ENCODE measurements at places on chromosomes 6 and 20.

- no peak for DNase-seq
Observed at GRCh38 chr20:37518606-37519507, 2.2 kb upstream of the NNAT start.

- DNase-seq = no peak
Observed at GRCh38 chr6:136719280-136720044, 72.8 kb downstream of the MAP3K5 start.

GRCh38 chr6:122276637-122277036 is 122.8 kb upstream of the HSF2 start:
- DNase-seq = peak; percentile 40

DNA sequence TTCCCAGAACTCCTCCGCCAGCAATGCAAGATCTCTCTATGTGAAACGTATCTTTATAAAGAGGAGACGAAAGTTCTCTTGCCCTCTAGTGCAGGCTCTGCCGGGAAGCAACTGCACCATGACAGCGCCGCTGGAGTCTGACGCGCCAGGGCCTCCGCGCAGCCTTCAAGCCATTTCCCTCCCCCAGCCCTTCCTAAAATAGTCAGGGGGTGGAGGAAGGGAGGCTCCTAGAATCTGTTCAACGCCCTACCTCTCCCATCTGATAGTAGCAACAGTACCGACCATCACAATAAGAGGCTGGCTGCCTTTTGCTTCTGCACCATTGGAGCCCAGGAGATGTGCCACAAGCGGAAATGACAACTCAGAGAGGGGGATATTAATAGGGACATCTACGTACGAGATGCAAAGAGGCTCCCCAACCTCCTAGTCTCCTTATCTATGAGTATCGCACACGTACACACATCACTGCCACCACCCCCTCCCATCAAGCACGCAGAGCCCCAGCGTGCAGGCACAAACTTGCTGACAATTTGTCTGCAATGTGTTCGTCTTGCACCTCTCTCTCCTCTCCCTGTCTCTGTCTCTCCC is 1.0 kb downstream of the SYNE1 start:
- DNase-seq = no peak

GRCh38 chr20:11411765-11412164 is 505.9 kb upstream of the BTBD3 start:
- DNase-seq = no peak

DNA sequence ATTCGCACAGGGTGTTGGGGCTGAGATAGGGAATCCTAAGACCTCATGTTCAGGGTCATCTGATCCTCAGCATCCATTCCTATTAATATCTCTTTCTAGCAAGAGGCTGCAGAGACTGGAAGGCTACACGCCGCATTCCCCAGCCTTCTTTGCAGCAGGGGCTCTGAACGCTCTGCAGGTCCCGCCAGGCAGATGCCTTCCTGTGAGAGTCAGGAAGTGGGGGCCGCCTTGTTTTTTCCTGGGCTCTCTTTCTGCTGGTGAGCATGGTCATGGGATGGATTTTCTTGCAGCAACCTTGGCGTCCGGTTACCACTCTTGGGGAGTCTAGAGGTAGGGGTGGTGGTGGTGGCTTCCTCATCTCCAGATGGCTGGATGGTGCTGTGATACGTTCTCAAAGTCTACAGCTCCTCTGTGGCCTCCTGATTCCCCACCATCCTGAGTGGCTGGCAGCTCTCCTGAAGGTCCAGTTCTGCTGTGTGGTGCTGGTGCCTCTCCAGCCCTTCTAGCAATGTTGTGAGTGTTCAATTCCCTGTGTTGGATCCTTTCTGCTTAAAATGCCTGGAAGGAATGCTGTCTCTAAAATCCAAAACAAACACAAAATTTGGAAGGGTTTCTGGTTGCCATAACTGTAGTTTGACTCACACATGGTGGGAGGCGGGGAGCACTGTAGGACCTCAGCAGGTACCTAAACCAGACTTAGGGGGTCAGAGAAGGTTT is 111.9 kb downstream of the CEBPB start:
- no peak for DNase-seq

GRCh38 chr6:29479560-29479959 is 8.2 kb downstream of the MAS1L start:
- no peak for DNase-seq

DNA sequence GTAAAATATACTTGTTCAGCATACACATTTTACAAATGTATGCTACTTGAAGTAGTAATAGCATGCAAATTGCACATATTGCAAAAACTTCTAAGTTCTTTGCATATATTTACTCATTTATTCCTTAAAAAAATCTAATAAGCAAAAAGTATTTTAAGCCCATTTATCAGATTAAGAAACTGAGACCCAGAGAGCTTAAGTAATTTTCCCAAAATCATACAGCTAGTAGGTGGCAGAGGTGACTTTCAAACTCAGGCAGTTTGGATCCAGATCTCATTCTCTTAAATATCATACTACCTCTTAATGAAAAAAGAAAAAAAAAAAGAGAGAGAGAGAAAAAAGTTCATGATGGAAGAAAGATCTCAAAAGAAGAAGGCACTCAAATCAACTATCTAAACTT is 157.9 kb downstream of the RPS12 start:
- DNase-seq = no peak

DNA sequence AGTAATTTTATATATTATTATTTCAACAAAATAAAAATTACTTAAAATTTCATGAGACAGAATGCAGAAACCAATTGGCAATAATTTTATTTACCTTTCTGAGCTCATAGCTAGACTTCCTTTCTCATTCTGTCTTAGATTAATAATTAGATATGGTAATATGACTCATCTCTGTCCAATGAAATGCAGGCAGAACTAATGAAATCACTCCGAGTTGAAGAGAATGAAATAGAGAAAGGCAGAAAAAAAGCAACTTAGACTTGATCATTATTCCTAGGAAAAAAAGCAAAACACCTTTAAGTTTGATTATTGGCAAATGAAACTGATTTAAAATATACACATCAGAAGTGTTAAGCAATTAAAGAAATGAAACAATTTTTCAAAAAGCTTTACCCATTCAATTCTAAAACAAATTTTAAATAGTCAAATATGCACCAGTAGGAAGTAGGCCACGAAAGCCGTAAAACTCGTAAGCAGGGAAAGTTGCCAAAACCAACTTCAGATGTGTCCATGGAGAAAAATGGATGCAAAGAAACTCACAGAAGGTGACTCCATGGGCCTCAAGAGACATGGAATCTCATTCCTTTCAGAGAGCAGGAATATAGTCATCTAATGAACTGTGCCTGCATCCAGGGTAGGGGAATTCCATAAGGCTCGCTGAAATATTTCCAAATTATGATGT is 293.8 kb upstream of the RGS17 start:
- DNase-seq = no peak

DNA sequence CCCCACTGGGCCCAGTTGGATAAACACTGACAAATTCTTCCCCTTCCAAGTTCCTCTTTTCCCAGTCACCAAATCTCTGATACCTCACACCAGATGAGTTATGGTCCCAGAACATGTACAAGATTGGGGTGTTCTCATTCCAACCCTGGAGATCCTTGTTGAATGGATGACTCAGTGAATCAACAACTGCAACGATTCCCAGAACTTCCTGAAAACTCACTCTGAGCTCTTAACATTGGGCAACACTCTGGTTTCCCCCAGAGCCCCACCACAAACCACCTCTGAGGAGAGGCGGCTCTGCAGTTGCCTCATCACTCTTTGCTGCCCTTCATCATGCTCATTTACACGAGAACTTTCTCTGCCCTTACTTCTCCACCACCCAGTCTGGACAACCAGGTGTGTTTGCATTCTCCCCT is 115.2 kb downstream of the MRPL14 start:
- peak; percentile 92 for DNase-seq

GRCh38 chr6:40626886-40627285 is 39.7 kb upstream of the LRFN2 start:
- DNase-seq = no peak

DNA sequence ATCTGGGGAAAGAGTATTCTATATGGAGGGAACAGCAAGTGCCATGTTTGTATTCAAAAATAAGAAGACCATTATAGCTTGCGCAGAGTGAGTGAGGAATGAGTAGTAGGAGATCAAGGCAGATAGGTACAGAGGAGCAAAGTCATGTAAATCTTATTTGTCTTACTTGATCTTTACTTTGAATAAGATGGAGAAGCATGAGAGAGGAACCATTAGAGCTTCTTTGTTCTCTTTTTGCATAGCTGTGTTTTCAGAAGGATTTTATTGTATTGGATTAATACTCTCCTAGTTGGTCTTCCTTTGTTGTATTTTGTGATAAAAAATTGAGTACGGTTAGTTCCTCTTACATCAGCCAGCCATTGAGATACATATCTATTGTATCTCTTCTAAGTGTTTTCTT is 88.4 kb downstream of the SCAF8 start:
- DNase-seq = no peak

- DNase-seq = no peak
Observed at GRCh38 chr6:31568537-31568961, 3.5 kb upstream of the LTA start.

- DNase-seq = no peak
Observed at GRCh38 chr20:43963233-43963632, 48.6 kb downstream of the TOX2 start.

DNA sequence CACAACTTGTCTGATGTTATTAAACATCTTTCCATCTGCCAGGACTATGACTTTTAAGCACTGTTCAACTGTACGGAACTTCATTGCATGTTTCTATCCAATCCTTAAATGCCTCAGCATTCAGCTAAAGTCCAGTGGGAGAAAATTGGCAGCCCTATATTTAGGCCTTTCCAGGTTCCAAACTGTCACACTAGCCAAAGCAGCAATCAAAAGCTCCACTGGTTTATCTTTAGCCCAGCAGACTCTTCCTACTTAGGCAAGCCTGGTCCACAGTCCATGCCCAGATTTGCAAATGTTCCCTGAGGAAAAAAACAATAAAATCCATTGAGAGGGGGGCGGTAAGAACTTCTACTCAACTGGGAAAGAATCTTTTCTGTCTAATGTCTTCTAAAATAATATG is 349.1 kb upstream of the GJE1 start:
- DNase-seq = no peak

DNA sequence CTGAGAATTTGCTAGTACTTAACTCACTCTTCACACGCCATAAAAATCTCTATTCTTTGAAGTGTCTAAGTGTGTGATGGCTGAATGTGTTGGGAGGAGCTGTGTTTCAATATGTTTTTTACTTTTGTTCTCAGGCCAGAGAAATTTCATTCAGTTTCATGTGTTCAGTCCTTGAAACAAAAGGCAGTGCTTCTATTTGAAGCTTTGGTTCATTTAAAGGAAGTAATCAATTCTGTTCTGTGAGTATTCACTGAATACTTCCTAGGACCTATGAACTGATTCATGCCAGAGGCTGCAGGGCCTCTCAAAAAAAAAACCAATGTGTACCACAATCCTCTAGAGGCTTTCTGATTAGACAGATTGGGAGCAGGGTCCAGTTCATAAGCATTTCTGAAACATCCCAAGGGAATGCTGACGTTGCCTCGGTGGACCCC is 12.4 kb upstream of the F13A1 start:
- no peak for DNase-seq

GRCh38 chr20:38114353-38114791 is 50.7 kb downstream of the TGM2 start:
- peak; percentile 43 for DNase-seq

GRCh38 chr20:38141889-38142494 is 23.1 kb downstream of the TGM2 start:
- no peak for DNase-seq

DNA sequence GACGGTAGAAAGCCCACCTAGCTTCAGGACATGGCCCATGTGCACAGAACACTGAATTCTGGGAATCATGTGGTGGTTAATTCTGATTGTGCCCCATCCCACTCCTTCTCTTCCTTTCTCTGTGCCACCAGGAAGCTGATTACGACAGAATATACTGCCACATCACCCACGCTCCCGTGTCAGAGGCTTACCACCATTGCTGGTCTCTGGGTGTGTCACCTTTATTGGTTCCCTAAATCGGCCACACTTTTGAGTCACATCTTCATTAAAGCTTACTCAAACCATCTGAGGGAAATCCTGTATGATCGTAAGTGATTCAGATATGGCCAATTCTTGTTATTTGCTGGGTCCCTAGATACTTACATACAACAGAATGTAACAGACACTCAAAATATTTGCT is 3.1 kb downstream of the TRMT6 start:
- no peak for DNase-seq

DNA sequence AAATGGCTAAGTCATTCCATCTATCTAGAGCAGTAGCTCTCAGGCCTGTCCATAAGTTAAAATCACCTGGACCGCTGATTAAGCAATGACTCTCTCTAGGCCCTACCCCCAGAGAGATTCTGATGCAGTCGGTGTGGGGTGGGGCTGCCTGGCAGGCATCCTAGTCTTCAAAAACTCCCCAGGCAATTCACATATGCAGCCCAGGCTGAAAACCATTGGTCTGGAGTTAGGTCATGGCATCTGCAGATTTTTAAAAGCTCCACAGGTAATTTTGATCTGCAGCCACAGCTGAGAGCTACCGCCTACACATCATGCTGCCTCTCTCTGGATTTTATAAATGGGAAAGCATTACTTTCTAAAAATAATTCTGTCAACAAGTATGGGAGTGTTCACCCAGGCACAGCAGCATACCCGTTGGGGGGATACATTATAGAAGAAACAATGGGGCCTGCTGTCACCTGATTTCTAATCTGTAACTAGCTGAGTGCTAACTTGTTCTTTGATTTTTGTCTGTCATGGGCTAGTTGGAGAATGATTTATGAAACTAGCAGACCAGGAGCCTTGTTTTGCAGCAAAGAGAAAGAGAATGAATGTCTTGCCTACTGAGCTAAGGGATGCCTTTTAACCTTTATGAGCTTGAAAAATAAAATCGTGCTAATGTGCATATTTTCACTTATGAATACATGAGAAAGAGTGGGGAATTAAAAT is 44.1 kb upstream of the ATXN1 start:
- no peak for DNase-seq

DNA sequence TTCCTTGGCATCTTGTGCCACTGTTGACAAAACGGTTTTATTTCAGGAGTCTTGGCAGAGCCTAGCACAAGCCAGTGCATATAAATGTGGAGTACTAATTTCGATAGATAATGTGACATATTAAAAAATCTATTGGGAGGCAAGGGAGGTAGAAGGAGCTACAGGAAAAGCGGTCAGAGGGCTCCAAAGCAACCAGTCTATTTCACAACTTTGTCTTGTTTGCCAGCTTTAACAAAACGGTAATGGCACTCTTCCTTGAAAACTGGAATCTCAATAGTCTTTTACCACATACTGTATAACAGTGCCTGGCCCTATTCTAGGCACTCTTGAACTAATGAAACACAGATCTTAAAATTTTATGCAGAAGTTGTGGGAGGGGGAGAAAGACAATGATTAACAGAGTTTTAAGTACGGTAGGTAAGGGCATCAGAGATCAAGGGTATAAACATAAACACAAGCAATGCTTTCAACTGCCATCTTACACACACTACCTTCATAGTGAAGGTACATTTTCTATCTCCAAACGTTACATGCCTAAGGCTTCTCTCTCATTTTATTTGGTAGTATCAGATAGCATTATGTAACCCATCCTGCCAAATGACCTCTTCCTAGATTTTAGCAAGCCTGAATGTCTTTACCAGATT is 33.5 kb upstream of the SYNCRIP start:
- no peak for DNase-seq

- DNase-seq = no peak
Observed at GRCh38 chr6:128323011-128323410, 197.4 kb downstream of the PTPRK start.

- no peak for DNase-seq
Observed at GRCh38 chr6:69129046-69129445, 494.0 kb downstream of the ADGRB3 start.
